ENCODE measurements at places on chromosomes 5 and 9.

GRCh38 chr5:139178589-139178917, 19.6 kb downstream of the SIL1 start:
- DNase-seq: no peak

GRCh38 chr5:159021901-159022556, 77.7 kb downstream of the EBF1 start:
- DNase-seq: peak; percentile 90

- DNase-seq: peak; percentile 23
Measured at GRCh38 chr9:21395778-21396717, 10.8 kb upstream of the IFNA2 start.

- no peak for DNase-seq
Measured at GRCh38 chr5:3181671-3182070, 414.0 kb upstream of the IRX1 start.

DNA sequence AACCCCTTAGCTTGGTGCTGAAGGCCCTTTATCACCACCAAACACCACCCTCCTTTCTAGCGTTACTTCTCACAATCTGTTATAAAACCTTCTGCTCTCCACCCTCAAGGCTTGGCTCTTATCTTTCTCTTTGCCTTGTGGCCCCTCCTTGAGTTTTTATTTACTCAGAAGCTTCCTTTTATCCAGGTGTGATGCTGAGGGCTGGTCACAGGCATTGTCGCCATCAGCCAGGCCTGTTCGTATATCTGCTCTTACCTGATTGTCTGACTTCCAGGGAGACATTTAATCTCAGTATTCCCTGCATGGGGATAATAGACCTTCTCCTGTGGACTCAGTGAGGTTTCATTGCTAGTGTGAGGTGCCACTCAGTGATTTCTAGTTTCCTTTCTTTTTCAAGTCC, 34.2 kb downstream of the MEGF10 start:
- DNase-seq: no peak

DNA sequence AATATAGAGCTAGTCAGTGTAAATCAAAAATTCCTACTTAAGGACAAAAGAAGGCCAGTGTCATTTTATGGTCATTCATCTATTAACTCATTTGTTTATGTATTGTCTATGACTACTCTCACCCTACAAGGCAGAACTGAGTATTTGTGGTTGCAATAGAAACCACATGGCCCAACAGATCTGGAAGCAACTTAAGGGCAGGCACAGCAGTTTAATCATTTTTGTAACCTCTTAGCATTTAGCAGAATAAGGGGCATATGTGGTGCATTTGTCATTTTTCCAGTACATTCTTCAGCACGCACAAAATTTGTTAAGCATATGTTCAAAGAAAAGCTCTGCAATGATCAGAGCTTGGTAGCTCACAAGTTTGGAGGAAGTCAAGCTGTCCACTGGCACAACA, 1.1 kb downstream of the FKBP15 start:
- DNase-seq: peak; percentile 25

DNA sequence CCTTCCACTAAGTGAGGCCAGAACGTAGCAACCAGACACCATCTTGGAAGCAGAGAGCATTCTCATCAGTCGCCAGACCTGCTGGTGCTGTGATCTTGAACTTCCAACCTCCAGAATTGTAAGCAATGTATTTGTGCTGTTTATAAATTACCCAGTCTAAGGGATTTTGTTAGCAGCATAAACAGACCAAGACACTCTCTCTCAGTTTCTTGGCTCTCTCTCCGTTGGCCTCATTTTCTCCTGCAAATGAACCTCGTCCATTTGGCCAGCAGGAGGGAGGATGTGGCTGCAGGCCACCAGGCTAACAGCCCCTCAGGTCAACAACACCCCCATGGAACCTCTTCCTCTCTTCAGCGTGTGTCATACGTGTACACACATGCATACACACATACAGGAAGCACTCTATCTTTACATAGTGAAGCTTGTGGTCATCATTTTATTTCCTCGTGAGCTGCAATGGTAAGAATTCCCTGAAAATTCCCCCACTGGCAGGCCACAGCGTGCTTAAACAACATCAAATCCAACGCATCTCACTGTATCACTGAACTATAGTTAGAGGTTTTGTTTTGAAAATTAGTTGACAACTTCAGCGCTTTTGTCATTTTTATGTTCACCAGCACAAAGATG, 62.8 kb upstream of the PPP1R26 start:
- no peak for DNase-seq

GRCh38 chr9:118459913-118460312, 755.7 kb downstream of the TLR4 start:
- DNase-seq: no peak

DNA sequence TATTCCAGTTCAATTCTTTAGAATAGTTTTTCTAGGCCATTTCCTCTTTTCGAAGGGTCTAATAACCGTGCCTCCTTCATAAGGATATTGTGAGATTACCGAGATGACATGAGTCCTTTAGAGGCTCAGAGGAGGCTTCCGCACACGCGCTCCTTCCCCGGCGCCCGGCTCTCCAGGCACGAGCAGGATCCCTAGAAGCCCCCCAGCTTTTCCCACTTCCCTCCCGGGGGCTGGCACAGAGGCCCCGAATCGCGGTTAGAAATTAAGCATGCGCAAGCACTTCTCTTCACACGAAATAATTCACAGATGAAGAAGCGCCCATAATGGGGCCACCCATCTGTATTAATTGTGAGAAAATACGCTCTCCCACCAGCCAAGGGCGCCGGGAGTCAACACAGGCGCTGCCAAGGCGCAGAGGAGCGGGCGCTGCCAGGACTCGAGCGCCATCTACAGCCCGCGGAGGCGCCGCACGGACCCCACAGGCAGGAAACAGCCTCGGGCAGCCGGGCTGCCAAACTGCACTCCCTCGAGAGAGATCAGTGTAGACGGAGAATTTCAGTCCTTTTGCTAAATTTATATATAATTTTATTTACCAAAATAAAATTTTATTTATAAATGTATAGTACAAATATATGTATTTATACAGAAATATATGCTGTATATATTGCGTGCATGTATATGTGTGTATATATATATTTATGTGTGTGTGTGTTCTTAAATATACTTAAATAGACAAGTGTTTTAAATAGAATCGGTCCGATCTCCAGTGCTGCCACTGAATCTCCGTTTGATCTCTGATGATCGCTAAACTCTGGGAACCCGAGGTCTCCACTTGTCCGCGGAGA, 258.1 kb upstream of the NFIL3 start:
- peak; percentile 70 for DNase-seq

DNA sequence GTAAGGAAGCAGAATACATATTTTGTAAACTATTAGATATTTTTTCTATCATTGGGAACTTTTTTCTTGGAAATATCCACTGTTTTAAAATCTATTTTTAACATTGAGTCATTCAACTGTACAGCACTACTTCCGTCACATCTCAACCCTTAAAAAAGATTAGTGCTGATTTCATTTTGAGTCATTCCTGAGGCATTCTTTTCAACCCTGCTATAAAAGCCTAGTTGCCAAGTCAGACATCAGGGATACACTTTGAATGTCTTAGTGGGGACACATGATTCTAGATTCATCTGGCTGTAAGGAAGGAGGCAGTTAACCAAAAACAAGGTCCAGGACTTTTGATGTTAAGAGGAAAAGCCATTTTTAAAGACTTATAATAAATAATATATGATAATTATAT, 160.9 kb downstream of the GIN1 start:
- peak; percentile 96 for DNase-seq

DNA sequence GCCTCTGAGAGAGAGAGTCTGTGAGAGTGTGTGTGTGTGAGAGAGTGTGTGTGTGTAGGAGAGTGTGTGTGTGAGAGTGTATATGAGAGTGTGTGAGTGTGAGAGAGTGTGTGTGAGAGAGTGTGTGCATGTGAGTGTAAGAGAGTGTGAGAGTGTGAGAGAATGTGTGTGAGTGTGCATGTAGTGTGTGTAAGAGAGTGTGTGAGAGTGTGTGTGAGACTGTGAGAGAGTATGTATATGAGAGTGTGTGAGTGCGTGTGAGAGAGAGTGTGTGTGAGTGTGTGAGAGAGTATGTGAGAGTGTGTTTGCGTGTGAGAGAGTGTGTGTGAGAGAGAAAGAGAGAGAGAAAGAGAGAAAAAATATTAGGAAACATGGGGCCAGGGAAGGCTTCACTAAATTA, 588.3 kb upstream of the SGCD start:
- no peak for DNase-seq

GRCh38 chr5:121273833-121274433, 577.7 kb upstream of the FTMT start:
- peak; percentile 89 for DNase-seq

Data from fibroblast of the aortic adventitia (primary cell).